ENCODE measurements at places on chromosomes 7 and 10.

DNA sequence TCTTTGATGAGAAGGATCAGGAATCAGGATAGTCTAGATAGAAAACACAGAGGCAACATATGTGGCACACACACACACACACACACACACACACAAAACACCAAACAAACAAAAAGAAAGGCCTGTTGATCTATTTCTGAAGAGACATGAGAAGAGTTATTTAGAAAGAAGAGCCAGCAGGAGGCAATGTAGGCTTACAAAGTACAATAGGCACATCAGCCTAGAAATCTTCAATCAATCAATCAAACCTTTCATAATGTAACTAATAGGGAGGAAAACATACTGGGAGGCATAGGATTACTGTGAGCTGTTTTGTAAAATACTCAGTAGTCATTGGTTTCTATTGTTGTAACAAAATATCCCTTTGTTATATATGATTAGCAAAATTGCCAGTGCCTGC is 47.3 kb upstream of the TES start:
- DNase-seq, result no peak

DNA sequence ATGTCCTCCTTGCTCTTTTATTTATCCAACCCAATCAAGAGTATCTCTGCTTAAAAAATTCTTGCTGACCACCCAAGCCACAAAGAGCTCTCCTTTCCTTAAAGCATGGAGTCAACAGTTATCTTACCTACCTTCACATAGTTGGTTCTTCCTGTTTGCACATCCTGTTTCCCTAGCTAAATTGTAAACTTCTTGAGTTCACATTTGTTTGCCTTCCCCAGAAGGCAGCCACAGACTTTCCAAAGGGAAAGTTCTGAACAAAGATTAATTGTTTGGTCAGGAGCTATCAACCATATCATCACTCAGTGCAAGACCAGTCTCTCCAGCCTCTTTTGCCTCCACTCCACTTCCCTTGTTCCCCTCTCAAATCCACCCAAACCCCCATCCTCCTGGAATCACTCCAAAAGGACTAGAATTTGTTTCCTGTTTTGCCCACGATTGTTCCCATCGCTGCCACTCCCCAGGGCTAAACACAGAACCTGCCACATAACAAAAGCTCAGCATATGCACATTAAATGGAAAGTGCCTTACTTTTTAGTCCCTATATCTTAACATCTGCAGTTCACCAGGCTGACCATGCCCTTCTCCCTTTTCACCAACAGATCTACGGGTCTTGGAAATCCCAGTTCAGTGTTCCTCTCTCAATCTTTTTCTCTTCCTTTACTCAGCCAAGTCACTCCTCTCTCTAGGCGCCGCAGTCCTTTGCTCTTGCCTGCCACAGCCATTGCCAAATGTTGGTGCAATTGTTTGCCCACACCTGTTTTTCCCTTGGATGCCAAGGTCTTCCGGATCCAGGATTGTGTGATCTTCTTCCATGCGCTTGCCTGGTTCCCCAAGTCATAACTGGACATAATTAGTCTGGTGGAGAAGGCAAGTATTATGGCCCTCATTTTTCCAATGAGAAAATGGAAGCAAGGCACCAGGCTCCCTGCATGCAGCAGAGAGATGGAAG is 265.5 kb downstream of the KCNMA1 start:
- no peak for DNase-seq

DNA sequence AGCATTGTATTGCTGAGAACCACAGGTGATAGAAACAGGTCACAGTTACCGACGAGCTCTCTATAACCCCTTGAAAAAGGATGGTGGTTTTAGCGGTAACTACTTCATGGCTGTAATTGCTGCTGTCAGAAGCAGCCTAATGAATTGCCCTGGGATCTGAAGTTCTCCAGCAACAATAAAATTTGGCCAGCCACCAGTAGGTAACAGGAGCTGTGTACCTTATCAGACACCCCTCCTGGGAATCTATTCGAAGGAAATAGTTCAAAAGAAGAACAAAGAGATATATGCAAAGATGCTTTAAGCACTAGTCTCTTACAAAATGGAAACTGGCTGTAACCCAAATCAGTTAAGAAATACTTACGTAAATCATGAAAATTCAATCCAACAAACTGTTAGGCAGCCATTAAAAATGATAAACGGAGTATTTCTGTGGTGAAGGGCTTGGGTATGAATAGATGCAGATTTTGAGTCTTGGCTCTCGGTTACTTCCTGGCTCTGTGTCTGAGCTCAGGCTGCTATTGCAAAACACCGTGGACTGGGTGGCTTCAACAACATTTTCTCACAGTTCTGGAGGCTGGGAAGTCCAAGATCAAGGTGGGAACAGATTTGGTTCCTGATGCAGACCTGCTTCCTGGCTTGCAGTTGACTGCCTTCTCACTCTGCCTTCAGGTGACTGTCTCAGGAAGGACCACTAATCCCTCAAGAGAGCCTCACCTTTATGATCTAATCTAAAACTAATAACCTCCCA is 1.6 kb downstream of the MSRB2 start:
- DNase-seq, result peak; percentile 19

DNA sequence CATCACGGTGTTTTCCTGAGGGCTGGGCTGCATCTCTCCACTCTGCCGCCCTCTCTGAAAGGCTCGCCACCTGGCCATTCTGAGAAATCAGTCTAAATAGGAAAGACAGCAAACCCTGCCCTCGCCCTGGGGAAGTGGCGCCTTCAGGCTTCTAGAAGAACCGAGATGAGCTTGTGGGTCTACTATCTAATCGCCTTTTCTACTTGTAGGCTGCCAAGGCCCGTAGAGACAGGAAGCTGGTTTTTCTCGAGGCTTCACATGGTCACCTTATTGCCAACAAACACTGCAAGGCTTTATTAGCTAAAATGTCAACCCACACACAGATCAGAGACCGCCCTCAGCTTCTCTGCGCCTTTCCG is 21.4 kb downstream of the LAT2 start:
- DNase-seq, result no peak

GRCh38 chr10:79292026-79292766 is 55.1 kb upstream of the PPIF start:
- DNase-seq, result no peak

- DNase-seq, result no peak
Measured at GRCh38 chr7:80047032-80047431, 87.6 kb upstream of the GNAI1 start.

DNA sequence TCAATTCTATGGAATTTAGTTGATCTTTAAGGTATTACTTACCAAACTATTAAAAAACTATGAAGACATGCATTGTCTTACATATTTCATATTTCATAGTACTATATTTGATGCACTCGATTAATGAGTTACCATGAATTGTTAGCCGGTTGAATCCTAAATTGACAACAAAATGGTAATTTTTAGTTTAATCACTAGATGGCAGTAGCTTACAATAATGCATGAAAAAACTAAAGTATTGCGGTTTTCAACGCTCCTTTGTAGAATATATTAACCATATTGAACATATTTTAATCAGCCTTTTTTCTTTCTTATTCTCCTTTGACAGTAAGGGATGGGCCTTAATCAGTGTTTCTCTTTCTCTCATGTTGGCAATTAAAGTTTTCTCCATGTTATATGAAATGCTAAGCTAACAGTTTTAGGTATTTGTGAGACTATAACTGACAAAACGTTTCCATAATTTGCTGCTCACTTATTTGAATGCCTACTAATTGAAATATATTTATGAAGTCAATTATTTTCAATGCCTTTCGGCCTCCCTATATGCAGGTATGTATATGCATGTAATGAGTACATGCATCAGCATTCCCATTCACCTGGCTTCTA is 48.5 kb upstream of the ARL4A start:
- DNase-seq, result no peak

GRCh38 chr10:107059068-107059804 is 105.3 kb downstream of the SORCS1 start:
- no peak for DNase-seq

GRCh38 chr7:97179454-97180104 is 62.1 kb downstream of the SDHAF3 start:
- DNase-seq, result no peak

- DNase-seq, result no peak
Measured at GRCh38 chr10:102310361-102311024, 65.2 kb downstream of the GBF1 start.

DNA sequence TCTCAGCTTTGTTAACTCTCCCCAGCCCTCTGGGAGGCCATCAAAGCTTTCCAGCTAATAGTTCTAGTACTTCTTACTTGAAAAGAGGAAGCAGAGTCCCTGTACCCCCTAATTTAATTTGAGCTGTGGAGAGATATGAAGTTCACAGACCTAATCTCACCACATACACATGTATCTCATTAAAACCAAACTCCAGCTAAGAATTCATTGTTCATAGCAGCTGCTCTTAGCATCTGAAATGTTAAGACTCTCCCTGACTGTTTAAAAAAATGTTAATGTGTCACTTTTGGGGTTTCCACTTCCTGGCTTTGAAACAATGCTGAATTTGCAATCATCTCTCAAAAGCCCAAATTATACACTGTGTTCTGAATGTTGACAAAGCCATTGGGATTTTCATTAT is 16.2 kb upstream of the MRC1 start:
- no peak for DNase-seq

DNA sequence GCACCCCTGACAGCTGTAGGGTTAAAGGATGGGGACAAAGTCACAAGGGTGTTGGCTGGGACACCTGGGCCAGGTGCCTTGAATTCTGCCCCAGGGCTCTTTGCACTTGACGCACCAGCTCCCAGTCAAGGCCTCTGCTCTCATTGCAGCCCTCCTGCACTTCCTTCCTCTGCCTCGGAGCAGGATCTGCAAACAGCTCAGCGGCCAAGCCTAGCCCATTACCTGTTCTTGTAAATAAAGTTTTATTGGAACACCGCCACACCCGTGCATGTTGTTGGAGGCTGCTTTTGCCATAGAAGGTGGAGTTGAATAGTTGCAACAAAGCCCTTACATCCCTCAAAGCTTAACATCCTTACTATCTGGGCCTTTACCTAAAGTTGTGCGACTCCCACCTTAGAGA is 483.8 kb upstream of the FOXK1 start:
- DNase-seq, result no peak

GRCh38 chr7:129951226-129952085 is 1.3 kb downstream of the UBE2H start:
- peak; percentile 15 for DNase-seq

DNA sequence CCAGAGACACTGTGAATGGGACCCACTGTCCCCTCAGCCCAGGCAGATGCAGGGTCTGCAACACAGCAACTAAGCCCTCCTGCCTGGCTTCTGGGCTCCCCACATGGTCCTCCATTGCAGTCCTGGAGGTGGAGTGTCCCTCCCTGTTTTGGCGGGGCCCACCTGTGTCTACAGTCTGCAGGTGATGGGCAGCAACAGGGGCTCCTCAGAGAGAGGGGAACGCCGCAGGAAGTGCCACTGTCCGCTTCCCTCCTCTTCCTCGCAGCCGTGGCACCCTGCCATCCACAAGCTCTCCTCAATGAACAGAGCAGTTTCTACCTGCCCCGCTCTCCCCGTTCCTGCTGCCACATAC is 9.3 kb downstream of the CAMK2G start:
- no peak for DNase-seq

- DNase-seq, result no peak
Measured at GRCh38 chr10:63210611-63211196, 77.6 kb downstream of the NRBF2 start.

DNA sequence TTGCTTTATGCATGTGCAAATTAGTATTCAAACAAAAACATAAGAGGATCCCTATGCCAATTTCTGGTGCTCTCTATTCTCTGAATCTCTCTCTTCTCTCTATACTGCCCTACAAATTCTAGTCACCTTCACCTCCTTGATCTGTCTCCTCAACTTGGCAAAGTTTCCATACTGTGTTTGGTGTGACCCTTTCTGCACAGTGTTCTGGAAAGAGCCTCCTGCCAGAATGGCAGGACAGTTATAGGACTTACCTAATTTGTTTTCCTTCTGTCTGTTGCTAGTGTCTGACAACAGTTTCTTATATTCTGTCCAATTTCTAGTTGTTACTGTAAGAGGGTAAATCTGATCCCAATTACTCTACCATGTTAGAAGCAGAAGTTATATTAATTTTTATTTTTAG is 34.3 kb downstream of the MAPK8 start:
- DNase-seq, result no peak

GRCh38 chr7:81165070-81165469 is 246.2 kb upstream of the SEMA3C start:
- DNase-seq, result no peak

GRCh38 chr7:17939211-17939605 is 1.1 kb downstream of the SNX13 start:
- no peak for DNase-seq

GRCh38 chr10:100008142-100008522 is 1.6 kb downstream of the DNMBP start:
- DNase-seq, result no peak

GRCh38 chr10:122060250-122060649 is 71.3 kb downstream of the TACC2 start:
- peak; percentile 9 for DNase-seq

- no peak for DNase-seq
Measured at GRCh38 chr10:31646519-31646918, 282.1 kb downstream of the ARHGAP12 start.

GRCh38 chr10:129743738-129744133 is 220.3 kb downstream of the EBF3 start:
- DNase-seq, result no peak

GRCh38 chr10:124052561-124052960 is 40.8 kb downstream of the CHST15 start:
- no peak for DNase-seq

GRCh38 chr10:11756766-11757315 is 14.7 kb downstream of the ECHDC3 start:
- no peak for DNase-seq

DNA sequence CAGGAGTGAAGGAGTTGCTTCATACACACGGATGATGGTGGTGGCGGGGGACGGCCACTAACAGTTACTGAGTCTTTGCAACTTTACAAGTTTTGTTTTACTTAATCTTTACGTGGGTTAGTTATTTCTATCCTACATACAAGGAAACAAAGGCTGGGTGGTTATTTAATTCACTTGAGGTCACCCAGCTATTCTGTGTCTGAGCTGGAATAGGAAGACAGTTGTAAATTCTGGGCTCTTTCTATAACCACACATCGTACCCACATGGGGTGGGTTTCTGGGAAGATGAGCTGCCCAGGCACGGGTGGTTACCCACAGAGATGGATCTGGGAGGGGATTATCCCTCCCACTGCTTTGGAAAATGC is 137.9 kb downstream of the ANLN start:
- no peak for DNase-seq

DNA sequence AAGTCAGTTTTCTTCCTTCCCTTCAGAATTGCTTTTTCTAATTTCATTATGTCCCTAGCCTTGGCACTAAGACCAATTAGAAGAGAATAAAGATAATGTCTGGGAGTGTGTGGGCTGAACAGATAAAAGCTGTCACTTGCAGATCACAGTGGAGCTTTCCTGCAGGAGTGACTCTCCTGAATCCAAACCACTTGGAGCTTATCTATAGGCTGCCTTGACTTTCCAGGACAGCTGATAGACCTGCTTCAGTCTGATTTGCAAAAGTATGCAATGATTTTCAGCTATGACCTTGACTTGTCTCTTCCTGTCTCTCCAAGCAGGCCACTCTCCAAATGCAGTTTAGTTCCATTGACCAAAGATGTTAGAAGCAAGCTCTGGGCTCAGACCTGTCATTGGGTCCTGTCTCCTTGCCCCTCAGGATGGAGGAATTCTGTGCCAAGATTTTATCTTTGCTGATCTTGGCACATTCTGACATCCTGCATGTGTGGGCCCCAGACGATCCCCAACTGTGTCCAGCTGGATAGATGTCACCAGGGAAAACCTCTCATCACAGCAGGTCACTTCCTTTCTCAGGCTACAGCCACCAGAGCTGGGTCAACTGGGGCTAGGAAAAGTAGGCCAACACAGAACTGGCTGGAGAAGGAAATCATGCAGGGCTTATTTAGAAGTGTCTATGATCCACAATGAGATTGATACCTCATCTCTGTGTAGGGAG is 120.9 kb upstream of the ZNF438 start:
- no peak for DNase-seq

GRCh38 chr7:1757601-1758000 is 87.5 kb downstream of the ELFN1 start:
- no peak for DNase-seq

All from gastrocnemius medialis (tissue), 4 donors.